ENCODE measurements at places on chromosomes 5 and 9. TPM values are rescaled to one million over a fixed set of nuclear protein-coding genes. Genes with fewer than 3 reads are reported as not detected.

Gene IFNA2
- not detected for total RNA-seq

- no peak for DNase-seq
These were observed 33.4 kb upstream of the CTNNA1 start for GRCh38 chr5:138719811-138720210.

DNA sequence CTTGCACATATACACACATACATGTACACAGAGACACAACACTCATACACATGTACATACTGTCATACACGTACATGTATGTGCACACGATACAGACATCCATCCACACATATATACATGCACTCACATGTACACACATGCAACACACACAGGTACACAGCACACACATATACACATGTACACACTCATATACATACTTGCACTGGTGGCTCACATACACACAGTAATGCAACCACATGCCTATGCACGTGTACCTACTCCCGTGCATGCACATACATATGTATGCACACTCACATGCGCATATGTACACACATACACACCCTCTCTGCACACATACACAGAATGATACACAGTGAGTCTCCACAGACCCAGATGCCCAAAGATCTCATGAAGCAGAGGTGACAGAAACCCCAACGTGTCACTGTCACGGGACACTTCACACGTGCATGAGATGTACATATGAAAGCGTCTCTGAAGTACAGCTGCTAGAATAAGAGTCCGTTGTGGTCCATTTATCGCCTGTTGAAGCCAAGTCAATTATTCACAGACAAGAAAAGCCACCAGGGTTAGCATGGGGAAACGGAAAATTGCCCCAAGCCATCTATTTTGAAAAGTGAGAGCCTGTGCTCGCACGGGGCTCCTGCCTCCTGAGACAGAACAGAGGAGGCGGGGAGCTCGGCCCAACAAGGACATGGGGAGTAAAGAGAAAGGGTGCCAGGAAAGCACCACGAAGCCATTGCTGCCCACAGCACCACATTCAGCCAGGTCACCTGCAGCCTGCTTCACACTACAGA is 24.9 kb downstream of the LPCAT1 start:
- no peak for DNase-seq

Gene SLC24A2
- not detected for total RNA-seq

Gene KIF4B
- total RNA-seq, result not detected

GRCh38 chr5:50302815-50303490 is 138.1 kb downstream of the EMB start:
- no peak for DNase-seq

DNA sequence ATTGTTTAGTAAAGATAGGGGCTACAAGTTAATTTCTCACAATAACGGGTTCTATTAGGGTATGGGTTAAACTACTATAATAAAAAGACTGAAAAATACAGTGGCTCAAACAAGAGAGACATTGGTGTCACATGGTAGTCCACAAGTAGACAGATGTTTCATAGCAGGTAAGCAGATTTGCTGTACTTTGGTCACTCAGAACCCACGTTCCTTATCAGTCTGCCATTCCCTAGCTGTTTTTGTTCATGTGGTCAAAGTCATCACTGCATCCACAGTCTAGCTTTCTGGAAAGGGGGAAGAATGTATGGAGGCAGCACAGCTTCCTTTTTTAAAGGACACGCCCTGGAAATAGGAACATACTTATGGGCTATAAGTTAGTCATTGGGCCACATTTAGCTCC is 73.0 kb downstream of the SLC12A2 start:
- no peak for DNase-seq

DNA sequence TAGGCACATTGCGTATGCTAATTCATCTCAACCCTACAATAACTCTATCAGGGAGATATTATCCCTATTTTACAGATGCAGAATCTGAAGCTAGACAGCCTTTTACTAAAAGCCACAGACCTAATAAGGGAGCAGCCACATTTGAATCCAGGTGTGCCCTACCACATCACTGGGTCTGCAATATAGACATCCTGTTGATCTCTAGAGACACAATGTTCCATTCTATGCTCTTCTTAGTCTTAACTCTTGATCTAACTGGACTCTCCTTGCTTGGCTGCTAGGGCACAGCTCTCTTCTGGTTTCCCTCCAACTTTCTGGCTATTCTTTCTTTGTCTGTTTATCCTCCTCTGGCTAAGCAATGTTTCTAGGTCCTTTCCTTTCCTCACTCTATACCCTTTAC is 1.4 kb upstream of the SPATA6L start:
- DNase-seq, result no peak

GRCh38 chr9:75039801-75040200 is 11.7 kb upstream of the CARNMT1 start:
- DNase-seq, result no peak

- DNase-seq, result no peak
These were observed 6.6 kb downstream of the SAXO1 start for GRCh38 chr9:19026375-19026774.

Gene TRIM36
- 0.26 TPM for total RNA-seq

DNA sequence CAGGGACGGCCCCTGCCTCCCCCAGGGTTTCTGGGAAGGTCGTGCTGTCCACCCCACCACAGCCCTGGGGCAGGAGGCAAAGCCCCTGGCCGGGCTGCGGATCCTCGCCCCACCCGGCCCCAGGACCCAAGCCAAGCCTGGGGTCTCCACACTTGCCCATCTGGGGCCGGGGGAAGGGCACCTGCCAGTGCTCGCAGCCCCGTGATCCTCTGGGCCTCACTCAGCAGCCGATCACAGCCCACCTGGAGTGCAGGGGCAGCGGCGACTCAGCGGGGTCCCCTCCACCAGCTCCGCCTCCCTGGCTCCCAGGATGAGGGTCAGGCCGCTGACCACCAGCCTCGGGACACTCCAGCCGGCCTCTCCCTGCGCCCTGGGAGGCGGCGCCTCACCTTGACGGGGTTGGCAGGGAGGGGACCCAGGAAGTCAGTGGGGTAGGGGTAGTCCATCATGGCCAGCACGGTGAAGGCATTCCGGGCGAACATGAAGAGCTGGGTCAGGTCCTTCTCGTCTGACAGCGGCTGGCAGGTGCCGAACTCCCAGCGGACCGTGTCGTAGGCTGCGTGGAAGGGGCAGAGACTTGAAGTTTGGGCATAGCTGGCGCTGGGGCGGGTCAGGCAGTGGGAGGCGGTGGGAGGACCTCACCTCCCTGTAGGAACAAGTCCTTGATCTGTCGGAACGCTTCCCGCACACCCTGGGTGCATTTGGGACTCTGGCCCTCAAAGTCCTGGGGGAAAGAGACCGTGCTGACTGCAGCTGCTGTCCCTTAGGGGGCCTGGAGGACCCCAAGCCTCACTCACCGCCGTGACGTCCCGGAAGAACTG is 1.8 kb downstream of the DPP7 start:
- no peak for DNase-seq

- no peak for DNase-seq
These were observed 41.5 kb downstream of the HMCN2 start for GRCh38 chr9:130306823-130307666.

- peak; percentile 19 for DNase-seq
These were observed 9.3 kb downstream of the NINJ1 start for GRCh38 chr9:93124793-93125192.

GRCh38 chr9:80059979-80060378 is 488.2 kb downstream of the TLE4 start:
- DNase-seq, result no peak

- no peak for DNase-seq
These were observed 43.0 kb downstream of the STRBP start for GRCh38 chr9:123225374-123225813.

Gene EMB
- 188 TPM for total RNA-seq

- DNase-seq, result no peak
These were observed 404.7 kb upstream of the RORB start for GRCh38 chr9:74092491-74092834.

- DNase-seq, result no peak
These were observed 10.0 kb downstream of the SPARC start for GRCh38 chr5:151676719-151677118.

DNA sequence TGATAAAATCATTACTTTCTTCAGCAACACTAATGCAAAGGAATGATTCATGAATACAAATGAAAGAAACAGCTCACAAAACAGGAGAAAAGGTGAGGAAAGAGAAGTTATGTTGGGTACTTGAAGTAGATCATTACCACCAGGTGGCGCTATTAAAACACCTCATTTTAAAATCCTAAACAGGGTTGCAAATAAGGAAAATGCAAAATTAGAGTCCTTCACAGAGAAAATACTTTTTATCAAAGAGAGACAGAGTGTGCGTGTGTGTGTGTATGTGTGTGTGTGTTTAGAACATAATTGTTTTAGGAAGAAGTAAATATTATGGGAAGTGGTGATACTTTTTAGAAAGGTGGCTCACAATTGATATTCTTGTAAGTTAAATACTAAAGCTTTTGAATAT is 49.5 kb upstream of the CD180 start:
- no peak for DNase-seq

Gene BTNL3
- not detected for total RNA-seq

Gene C5orf22
- 29.9 TPM for total RNA-seq

Gene GFI1B
- total RNA-seq, result not detected

GRCh38 chr9:133955821-133956411 is 36.2 kb downstream of the VAV2 start:
- DNase-seq, result peak; percentile 44

DNA sequence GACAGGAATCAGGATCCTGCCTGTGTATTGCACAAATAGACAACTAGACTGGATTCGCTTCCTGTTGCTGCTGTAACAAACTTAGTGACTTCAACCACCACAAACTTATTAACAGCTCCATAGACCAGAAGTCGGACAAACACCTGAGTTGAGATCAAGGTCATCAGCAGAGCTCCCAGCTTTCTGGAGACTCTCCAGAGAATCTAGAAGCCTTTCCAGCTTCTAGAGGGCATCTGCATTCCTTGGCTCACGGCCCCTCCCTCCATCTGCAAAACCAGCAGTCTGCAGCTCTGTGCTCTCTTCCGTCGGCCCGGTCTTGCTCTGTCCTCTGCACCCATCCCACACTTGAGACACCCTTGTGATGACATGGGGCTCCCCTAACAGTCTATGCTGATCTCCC is 99.1 kb downstream of the KCNT1 start:
- DNase-seq, result no peak

Gene PCDHB4
- not detected for total RNA-seq

- DNase-seq, result no peak
These were observed 30.3 kb upstream of the STING1 start for GRCh38 chr5:139512786-139513390.
